ENCODE measurements at places on chromosomes 4 and X.

DNA sequence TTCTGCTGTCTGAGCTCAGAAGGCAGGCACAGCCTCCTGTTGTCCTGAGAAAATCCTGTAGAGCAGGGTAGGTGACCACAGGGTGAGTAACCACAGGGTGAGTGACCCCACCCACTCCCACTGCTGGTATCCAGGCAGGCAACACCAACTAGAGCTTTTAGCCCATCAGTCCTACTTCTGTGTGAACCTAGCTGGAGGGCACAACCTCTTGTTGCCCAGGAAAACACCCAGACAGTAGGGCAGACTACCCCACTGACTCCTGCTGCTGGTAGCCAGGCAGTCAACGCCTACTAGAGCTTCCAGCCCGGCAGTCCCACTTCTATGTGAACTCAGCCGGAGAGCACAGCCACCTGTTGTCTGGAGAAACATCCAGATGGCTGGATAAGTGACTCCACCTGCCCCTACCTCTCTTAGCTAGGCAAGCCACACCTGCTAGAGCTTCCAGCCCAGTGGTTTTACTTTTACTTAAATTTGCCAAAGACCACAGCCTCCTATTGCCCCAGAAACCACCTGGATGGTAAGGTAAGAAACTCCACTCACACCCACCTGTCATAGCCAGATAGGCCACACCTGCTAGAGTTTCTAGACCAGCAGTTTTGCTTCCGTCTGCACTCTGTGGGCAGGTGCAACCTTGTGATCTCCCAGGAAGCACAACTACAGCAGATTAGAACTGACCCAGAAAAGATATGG is 371.6 kb downstream of the INPP4B start:
- no peak for DNase-seq

GRCh38 chr4:81274460-81274859 is 59.4 kb upstream of the PRKG2 start:
- DNase-seq: no peak

DNA sequence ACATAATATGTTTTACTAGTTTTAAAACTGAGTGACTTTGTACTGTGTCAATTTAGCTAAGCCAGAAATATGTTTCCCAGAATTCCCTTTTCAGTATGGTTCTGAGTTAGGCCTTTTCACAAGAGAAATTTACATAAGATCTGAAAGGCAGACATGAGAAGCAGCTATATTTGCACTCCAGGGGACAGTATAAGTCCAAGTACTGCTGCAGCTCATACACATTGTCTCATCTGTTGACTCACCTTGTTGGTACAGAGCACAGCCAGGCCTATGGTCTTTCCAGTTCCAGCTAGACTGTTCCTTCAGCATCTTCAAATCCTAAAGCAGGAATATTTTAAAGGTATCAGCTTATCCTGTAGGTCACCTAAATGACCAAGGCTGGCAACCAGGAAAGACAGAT is 53.5 kb downstream of the BMP3 start:
- DNase-seq: no peak

- no peak for DNase-seq
Observed at GRCh38 chr4:59650861-59651260, 1549.3 kb upstream of the ADGRL3 start.

GRCh38 chrX:28189011-28189410 is 207.8 kb upstream of the DCAF8L1 start:
- DNase-seq: no peak

DNA sequence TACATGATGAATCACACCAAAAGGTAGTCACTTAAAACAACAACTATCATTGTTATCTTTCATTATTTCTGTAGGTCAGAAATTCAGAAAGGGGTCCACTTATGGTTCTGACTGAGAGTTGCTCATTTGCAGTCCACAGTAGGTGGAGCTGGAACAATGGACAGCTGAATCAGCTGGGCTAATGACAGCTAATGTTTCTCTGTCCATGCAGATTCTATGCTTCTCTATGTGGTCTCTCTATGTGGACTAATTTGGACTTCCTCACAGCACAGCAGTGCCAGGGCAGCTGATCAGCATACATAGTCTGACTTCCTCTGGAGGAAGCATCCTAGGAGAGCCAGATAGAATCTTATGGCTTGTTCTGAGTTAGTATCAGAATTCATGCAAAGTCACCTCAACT is 131.7 kb upstream of the INTU start:
- DNase-seq: no peak

- no peak for DNase-seq
Observed at GRCh38 chr4:81522711-81523110, 51.0 kb upstream of the RASGEF1B start.

DNA sequence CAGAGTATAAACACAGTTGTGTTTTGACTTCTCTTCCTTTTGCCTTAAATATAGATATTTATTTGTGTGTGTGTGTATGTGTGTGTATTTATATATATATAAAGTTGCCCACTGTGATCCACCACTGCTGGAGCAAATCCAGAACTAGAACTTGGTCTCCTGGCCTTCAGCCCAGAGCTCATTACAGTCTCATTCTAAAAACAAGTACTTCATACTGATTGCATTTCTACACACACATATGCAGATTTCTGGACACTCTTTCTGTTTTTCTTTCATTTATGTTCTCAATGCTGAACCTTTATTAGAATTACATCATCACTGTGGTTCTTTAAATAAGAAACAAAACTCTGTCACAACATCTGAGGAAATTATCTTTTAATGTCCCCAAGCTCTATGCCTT is 381 bp downstream of the TXK start:
- DNase-seq: no peak

- no peak for DNase-seq
Observed at GRCh38 chr4:3322059-3322550, 29.3 kb downstream of the RGS12 start.

GRCh38 chrX:31112226-31112999 is 40.6 kb upstream of the FTHL17 start:
- no peak for DNase-seq

DNA sequence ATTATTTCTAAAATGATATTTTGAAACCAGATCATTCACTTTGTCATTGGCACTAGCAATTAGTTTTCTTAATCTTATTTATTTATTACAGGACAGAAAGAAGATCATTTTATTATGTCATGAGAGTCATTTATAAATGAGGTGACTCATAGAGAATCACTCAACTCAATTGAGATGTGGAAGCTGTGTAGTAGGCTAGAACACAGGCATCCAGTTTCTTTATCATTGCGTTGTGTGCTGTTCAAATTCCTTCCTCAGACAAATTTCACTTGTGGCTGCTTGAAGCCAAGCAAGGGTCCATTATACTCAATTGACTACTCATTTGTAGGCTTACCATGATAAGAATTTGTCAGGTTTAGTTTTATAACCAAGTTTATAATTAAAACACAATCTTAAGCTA is 87.6 kb downstream of the MRPL1 start:
- no peak for DNase-seq

DNA sequence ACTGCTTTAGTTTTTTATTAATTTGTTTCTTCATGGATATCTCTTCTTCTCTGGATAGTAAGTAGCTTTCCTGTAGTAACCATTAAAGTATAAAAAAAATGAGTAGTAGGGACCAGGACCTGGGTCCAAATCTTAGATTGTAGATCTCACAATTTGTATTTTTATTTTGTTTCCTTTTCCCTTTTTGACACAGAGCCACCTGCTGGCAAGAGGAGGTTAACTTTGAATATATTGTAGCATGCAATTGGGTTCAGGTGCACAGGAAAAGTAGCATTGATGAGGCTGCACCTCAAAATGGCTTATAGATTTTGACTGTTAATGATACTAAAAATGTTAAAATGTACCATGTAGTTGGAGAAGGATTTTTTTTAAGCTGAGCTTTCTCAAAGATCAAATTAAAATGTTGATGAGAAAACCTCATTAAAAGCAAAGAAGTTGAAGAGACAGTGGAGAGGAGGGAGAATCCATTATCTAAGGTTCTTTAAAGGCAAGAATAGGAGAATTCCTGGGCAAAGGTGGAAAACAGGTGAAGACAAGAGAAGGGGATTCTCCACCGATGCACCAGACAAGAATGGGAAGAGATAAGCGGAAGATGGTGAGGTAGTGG is 48.3 kb upstream of the HPGDS start:
- no peak for DNase-seq

GRCh38 chr4:87251106-87251505 is 30.7 kb upstream of the KLHL8 start:
- DNase-seq: peak; percentile 68

DNA sequence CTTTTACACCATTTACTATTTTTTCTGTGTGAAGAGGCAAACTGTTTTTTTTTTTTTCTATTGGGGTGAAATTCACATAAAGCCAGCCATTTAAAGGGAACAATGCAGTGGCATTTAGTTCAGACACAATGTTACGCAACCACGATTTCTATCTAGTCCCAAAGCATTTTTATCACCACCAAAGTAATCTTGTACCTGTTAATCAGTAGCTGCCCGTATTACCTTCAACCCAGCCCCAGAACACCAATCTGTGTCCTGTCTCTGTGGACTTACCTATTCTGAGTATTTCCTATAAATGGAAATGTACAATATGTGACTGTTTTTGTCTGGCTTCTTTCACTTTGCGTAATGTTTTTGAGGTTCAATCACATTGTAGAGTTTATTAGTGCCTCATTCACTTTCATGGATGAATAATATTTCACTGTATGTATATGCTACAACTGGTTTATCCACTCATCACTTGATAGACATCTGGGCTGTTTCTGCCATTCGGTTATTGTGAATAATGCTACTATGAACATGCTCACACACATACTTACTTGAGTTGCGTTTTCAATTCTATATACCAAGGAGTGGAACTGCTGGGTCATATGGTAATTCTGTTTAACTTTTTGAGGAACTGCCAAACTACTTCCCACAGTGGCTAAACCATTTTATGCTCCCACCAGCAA is 116.2 kb downstream of the CDS1 start:
- DNase-seq: no peak

GRCh38 chr4:112853662-112854256 is 195.7 kb upstream of the ANK2 start:
- no peak for DNase-seq

DNA sequence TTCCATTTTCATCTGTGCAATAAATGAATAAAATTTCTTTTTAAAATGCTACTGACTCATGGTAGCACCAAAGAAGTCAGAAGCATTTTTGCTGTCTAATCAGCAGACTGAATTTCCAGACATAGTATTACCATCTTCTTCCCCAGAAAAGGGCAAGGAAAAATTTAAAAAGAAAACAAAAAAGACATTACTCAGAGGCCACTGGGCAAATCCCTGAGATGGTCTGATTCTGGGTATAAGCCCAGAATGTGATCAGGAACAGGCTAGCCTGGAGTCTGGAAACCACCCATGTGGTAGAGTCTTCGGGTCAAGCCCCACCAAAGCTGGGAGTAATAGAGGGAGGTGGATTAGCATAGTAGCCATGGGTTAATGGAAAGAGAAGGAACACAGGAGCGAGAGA is 342.8 kb downstream of the FBXW7 start:
- no peak for DNase-seq

GRCh38 chr4:7561557-7561956 is 126.8 kb upstream of the PSAPL1 start:
- no peak for DNase-seq

DNA sequence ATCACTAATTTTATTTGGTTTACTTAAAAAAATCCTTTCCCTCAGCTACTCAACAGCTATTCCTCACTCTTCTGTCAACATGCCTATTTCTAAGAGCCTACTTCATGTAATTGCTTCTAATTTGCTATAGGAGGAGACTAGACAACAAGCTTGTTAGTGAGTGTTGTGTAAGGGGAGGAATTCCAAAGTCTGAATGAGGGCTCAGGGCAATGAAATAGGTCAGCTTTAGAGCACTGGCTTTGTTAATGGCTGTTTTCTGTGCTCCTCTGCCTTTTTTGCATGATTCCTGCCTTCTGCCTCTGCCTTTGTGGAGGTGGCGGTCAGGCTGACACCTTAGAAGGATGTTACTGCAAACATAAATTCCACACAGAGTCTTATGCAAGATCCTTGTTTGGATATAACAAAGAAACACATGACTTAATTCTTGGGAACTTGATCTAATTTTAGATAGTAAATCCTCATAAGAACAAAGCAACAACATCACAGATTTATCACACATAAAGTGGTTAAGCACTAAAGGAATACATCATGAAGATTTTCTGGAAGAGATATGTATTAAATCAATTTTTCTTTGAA is 15.0 kb upstream of the PAGE1 start:
- DNase-seq: no peak

- DNase-seq: no peak
Observed at GRCh38 chr4:5870701-5871100, 22.2 kb downstream of the CRMP1 start.

DNA sequence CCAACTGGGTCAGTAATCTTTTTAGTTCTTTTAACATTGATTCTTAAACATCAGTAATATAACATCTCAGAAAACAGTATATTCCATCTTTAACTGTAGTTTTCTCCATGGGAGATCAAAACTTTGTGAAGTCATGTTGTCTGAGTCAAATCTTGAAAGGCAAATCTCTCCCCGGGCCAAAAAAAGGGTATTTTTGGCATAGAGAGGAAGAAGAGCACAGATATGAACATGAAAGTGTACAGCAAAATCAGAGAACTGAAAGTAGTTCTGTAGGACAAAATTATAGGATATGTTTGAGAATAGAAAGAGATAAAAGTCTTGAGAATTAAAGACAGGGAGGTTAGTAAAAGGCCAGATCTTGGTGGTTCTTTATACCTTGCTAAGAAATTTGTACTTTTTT is 176.4 kb upstream of the GYPA start:
- DNase-seq: no peak
